ENCODE measurements at places on chromosomes 13 and 19.

GRCh38 chr13:112655913-112656312 lies 33.9 kb upstream of the ATP11A start:
- DNase-seq, result no peak

DNA sequence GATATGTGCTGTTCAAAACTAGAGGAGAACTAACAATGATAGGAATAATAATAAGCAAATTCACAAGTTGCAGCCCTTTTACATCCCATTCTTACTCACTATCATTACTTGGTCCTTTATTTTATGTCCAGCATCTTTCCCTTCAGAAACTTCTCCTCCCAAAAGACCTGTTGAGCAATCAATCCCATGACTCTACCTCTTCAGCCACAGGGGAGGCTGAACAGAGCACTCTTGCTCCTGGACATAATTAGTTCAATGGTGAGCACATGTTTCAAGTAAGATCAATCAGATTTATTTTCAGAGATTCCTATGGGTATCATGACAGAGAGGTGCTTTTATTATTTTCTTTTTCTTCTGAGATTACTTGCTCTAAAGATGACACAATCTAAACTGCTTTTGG lies 260.0 kb downstream of the COG6 start:
- DNase-seq, result no peak

DNA sequence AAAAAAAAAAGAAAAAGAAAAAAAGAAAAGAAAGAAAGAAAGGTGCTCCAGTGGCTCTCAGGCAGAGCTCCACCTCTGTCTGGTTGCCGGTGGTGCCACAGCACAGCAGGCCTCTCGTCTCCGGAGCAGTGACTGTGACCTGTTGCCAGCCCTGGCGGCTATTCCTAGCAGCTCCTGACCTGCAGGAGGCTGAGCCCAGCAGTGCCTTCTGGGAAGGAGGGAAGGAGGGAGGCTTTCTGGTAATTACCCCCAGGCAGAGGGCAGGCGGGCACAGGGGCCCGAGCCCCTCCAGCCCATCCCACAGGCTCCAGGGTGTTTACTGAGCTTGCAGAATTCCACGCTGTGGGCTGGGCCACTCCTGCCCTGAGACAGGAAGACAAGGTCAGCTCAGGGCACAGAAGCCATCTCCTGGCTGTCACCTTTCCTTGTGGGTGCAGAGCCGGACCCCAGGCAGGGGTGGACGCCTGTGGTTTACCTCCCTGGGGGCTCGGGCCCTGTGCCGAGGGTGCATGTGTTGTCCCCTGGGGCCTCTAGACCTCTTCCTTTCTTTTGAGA lies 77.9 kb downstream of the GNG7 start:
- peak; percentile 25 for DNase-seq

GRCh38 chr19:36141039-36141927 lies 1.4 kb downstream of the CAPNS1 start:
- DNase-seq, result peak; percentile 74

DNA sequence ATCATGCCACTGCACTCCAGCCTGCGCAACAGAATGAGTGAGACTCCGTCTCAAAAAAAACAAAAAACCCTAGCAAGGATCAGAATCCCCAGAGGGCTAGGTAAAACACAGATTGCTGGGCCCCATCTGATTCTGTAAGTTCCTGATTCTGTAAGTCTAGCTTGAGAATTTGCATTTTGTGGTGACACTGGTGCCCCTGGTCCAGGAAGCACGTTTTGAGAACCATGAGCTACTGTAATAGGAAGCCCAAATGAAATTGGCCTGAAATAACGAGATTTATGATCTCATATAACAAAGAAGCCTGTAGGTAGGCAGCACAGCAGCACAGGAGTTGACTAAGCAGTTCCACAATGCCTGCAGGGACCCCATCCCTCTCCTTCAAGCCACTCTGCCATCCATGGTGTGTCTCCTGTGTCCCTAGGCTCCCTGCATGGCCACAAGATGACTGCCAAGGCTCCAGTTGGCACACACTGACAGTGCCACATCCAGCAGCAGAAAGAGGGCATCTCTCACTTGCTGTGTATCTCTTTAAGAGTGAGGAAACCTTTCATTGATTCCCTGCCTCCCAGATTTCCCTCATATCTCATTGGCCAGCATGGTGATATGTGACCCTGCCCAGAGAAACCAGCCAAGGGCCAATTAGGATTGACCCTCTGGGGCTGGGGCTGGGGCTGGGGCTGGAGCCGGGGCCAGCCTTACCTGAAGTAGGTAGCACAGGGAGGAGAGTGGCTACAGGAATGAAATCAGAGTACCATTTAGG lies 21.7 kb downstream of the SIPA1L3 start:
- DNase-seq, result no peak

- no peak for DNase-seq
Measured at GRCh38 chr19:7191946-7192691, 102.1 kb downstream of the INSR start.

DNA sequence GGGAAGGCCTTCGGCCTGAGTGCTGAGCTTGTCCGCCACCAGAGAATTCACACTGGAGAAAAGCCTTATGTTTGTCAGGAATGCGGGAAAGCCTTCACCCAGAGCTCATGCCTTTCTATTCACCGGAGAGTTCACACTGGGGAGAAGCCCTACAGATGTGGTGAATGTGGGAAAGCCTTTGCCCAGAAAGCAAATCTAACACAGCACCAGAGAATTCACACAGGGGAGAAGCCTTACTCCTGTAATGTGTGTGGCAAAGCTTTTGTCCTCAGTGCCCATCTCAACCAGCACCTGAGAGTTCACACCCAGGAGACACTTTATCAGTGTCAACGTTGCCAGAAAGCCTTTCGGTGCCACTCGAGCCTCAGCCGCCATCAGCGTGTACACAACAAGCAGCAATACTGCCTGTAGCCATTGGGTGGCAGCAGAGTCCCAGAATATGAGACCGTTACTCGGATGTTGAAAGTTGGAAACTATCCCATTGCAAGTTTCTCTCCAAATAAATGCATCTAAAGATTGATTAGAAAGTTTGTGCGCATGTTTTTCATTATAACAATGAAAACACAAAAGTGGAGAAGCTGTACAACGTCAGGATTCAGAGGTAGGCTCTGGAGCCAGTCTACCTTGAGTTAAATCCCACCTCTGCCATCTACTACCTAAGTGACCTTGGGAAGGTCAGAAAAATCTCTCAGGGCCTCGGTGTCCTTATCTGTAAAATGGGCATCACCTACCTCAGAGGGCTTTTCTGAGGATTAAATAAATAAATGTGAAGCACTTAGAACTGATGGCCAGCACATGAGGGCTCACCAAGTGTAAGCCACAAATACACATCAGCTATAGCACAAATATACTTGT lies 21.1 kb downstream of the ZNF473 start:
- DNase-seq, result peak; percentile 15

- DNase-seq, result no peak
Measured at GRCh38 chr19:41877916-41878905, 1.1 kb downstream of the CD79A start.

- no peak for DNase-seq
Measured at GRCh38 chr13:43227721-43228120, 204.3 kb downstream of the DNAJC15 start.

- no peak for DNase-seq
Measured at GRCh38 chr19:29690842-29691241, 24.2 kb downstream of the C19orf12 start.

GRCh38 chr13:111609631-111610030 lies 289.2 kb downstream of the TEX29 start:
- no peak for DNase-seq

DNA sequence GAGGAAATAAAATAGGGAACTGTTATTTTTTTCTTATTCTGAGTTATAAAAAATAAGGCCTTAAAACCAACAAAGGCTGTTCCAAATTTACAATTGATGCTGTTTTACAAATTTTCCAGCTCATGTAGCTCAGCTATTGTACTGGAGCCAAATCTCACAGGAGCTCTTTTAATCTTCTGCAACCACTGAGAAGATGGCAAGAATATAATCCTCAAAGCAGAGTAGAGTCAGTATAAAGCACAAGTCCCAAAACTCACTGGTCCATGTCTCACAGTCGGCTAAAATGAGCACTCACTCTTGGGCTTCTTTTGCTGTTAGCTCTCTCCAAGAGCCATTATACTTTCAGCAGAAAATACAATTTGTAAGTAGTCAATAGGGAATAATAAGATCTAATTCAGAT lies 1074.4 kb upstream of the PRR20A start:
- no peak for DNase-seq

- DNase-seq, result no peak
Measured at GRCh38 chr13:37685206-37685605, 86.6 kb upstream of the POSTN start.

DNA sequence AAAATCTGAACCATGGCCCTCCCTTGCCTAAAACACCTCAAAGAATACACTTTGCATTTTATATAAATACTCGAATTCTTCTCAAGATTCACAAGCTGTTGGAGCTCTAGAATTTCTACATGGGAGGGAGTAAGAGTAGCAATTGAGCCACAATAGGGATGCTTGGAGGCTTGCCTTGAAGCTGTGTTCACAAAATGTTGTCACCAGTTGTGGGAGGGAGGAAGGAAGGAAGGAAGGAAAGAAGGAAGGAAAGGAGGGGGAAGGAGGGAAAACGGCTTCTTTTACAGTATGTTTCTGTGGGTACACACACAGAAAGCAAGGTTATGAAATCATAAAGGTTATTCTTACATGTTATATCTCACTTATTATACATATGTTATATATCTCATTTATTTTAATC lies 128.6 kb upstream of the PEG3 start:
- no peak for DNase-seq

GRCh38 chr13:59898066-59898465 lies 265.7 kb downstream of the DIAPH3 start:
- DNase-seq, result no peak

GRCh38 chr13:20241593-20241992 lies 9.5 kb upstream of the GJB6 start:
- DNase-seq, result no peak

GRCh38 chr19:18282021-18282787 lies 782 bp upstream of the JUND start:
- DNase-seq, result no peak

GRCh38 chr13:30696278-30697176 lies 38.8 kb upstream of the ALOX5AP start:
- DNase-seq, result no peak

DNA sequence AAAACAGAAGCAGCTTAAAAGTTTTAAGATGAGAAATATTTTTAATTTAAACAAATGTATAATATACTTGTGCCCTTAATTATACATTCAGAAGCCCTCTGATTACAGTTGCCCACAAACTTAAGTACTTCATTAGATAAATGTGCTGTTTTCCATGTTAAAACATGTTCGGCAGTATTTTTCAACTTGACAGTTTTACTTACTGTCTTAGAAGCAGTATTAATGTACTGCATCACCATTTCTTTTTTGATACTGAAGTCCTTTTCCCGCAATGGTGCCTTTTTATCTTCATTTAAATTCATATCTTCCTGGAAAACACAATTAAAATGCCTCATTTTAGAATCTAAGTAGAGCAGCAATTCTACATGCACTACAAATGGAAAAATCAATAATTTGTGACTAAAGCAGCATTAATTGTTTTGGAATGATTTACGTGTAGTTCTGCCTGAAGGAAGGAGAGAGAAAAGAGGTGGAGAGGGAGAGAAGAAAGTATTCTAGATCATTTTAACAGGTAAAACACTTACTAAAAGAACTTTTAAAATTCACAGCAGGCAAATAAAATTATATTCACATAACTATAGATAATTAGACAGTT lies 70.2 kb downstream of the DIAPH3 start:
- no peak for DNase-seq

DNA sequence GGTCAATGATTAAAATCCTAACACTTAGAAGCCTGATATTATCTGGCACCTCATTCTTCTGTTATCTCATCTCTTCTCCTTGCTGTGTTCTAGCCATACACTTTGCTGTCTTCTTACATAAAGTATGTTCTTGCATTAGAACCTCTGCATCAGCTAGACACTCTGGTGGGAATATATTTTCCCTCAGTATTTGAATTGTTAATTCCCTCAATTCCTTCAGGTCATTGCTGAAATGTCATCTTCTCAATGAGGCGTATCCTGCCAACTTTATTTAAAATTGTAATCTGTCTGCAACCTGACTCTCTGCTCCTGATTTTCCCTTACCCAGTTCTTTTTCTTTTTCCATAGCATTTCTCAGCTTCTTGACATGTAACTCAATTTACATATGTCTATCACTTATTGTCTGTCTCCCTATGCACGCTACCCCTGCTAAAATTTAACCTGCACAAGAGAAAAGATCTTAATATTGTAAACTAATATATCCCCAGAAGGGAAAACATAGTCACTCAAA lies 138.2 kb downstream of the UGGT2 start:
- DNase-seq, result no peak

GRCh38 chr13:24746618-24747247 lies 17.2 kb upstream of the RNF17 start:
- DNase-seq, result no peak

DNA sequence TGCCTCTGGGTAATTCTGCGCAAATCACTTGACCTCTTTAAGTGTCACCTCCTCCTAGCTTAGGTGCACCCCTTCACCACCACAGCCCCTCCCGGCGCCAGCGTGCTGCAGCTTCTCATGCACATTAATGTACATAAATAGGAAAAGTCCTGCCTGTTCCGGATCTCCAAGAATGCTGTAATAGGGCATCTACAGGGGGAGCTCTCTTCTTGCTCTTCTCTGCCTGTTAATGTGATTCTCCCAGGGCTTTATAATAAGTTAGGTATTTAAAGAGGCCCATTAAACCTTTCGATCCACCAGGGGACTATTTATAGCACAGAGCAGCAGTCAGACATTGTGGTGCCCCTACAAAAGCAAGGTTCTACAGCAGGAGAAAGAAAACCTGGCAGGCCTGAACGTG lies 35.3 kb downstream of the SOX1 start:
- no peak for DNase-seq

DNA sequence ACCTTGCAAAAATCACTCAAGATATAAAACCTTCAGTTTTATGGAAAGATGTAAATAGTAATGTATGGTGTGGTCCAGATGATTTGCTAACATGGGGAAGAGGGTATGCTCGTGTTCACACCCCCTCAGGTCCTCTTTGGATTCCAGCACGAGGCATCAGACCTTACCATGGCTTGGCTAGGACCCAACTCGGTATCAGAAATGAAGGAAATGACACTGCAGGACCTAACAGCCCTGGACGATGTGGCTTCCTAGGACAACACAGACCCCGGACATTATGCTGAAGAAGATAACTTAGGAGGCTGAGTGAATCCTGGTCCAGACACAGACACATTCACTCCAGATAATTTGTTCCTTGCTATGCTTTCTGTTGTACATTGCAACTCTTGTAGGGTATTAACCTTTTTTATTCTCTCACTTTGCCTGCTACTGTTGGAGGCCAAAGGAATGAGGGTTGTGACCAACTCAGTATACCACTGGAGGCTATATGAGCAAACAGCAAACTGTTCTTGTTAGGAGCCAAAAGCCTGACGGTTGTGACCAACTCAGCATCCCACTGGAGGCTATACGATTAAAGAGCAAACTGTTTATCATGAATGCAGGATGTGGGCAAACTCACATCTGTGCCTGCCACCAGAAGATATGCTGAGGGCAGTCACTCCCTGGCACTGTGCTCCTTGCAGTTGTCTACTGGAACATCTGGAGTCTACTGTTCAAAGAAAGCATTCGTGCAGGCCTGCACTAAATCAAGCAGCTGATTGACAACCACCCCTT lies 121.7 kb downstream of the ZNF429 start:
- DNase-seq, result no peak

Data from SK-N-DZ (cell line).